ENCODE measurements at places on chromosomes 7 and 10.

DNA sequence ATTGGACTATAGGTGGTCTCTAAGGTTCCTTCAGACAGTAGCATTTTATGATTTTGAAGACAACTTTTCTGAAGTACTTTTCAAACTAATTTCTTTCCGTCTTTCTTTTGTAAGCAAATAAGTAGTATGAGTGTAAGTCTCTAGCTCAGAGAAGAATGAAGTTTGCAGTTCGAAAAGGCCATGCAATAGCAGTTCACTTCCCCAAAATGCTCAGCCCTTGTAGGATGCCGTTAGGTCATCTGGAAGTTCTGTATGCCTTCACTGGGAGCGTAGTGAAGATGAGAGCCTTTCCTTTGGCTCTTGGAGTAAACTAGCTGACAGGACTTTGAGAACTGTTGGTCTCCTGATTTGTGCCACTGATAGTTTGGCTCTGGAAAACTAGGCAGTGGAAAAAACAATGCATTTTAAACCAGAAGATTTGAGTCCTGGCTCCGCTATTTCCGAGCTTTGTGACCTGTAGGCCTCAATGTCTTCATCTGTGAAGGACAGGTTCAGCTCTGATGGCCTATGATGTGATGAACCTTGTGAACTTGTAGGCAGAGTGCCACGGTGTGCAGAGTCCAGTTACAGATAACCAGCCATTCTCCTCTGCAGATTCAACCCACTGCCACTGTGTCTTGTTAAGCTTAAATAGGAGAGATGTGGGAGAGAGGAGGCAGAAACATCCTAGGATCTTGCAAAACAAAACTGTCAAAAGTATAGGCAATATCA, 18.8 kb downstream of the SGPL1 start:
- no peak for DNase-seq

DNA sequence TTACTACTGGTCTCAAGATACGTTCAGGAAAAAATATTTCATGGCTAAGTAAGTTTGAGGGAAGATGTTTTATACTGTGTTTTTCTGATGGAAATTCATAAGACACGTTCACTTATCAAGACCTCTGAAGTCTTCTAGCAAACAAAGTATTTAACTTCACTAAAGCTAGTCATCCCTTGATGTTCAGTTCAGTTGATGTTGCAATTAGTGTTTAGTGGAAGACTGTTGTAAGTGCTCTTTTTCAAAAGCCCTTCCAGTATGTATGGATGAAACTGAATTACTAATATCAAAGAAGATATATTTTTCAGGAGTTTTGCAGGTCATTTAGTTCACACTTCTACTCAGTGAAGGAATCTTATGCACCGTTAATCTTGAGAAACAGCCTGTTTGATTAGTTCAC, 25.1 kb downstream of the CUL1 start:
- DNase-seq, result no peak

DNA sequence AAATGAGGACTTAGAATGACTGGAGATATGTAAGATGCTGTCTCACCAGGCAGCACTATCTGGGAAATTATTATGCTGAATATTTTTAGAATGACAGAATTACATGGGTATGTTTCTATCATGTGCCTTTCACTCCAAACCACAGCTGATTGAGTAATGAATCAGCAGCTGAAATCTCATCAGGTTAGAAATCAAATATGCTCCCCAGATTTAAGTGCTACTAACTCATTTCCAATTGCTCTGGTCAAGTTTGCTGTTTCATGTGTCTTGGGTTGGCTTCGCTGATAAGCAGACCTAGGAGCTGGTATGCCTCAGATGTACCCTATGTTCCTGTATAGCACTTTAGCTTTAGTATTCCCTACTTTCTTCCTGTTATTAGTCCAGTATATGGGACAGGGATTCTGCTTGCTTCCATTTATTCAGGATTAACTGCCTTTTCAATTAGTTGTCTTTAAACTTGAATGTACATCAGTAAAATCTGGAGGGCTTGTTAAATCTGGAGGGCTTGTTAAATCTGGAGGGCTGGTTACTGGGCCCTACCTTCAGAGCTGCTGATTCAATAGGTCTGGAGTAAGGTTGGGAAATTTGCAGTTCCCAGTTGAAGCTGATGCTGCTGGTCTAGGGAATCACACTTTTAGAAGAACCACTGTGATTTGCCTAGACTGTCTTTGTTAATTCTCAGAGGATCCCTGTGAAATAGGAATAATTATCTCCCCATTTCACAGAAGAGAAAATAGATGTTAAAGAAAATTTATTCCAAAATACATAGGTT, 172.9 kb downstream of the DKK1 start:
- no peak for DNase-seq

GRCh38 chr7:26554952-26555351, 263.3 kb downstream of the SNX10 start:
- no peak for DNase-seq

DNA sequence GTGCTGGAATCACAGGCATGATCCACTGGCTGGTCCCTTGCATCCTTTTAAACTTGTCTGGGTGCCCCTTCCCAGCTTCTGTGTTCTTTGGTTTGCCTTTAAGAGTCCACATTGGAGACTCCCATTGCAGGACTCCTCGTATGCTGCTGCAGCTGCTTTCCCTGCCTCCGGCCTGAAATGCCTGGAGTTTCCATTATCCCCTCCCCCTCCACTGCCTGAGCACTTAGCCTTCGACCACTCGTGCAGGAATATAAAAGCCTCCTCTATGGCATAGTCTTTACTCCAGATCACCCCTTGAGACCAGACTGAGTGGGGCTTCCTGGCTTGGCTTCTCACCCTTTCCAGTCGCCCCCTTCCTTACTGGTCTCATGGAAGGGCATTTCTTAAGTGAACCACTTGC, 80.2 kb downstream of the RHOBTB1 start:
- DNase-seq, result no peak

DNA sequence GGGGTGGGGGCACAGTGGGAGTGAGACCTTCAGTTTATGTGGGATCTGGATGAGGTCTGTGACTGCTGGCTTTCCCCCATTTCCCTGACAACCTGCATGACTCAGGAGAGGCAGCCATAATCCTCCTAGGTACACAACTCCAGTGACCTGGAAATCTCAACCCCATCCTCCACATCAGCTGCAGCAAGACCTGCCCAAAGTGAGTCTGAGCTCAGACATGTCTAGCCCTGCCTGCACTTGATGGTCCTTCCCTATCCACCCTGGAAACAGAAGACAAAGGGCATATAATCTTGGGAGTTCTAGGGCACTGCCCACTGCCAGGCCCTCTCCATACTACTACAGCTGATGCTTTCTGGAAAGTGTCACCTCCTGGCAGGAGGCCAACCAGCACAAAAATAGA, 75.6 kb downstream of the GRM8 start:
- DNase-seq, result no peak

DNA sequence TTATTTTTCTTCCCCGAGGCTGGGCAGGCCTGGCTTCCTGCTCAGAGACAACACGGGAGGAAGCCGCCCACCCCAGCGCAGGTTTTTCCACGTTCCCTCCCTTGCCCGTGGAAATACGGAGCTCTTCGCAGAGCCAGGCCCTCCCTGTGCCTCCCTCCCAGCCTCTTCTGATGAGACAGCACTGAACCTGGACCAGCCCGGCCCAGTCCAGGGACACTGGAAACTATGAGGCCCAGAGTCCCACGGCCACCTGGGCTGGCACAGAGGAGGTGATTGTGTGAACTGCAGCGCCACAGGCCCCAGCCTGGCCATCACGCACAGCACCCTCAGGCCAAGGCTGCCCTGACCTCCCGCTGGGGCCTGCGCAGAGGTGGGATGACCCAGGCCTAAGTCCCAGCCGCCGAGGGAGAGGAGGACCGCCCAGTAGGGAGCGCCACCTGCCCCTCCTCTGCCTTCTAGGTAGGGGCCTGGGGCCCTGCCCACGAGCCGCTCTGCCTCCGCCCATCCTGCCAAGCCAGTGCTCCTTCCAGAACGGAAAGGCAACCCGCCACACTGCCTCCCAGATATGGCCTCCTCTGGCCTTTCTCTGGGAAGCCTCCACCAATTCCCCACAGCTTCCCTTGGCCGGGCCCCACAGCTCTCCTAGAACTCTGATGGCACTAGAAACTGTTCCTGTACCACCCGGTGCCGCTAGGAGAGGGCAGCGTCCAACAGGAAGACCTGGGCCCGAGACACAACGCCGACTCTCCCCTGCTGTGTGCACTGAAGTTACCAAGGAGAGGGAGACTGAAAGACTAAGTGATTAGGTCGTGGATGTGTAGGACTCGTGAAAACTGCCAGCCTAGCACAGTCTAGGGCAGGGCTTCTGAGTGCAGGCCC, 57.2 kb downstream of the PROSER2 start:
- no peak for DNase-seq

DNA sequence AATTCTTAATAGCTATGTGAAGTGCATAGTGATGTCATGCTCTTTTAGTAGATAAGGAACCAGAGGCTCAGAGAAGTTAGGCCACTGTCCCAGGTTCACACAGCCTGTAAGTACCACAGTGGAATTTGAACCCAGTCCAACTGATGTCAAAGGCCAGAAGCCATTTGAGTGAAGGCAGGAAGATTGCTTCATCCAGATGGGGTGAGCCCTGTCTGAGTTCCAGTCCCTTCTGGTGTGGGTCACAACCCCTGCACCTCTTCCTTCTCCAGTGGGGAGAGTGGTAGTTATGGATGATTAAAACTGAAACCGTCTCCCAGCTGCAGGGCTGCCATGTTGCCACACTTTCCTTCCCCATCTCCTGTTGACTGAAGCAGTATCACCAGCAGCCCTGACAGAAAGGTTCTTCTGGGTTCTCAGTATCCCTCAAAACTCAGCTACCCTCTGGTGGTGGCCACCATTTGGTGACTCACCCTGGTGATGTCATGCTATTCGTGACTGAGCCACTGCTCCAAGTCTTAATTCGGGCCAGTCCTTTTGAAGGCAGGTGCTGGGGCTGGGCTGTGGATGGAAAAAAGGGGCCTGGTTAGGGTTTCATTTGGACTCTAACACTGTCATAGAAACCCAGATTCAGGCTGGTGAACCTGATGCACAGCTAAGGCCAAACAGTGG, 1.5 kb upstream of the C10orf95 start:
- peak; percentile 83 for DNase-seq

DNA sequence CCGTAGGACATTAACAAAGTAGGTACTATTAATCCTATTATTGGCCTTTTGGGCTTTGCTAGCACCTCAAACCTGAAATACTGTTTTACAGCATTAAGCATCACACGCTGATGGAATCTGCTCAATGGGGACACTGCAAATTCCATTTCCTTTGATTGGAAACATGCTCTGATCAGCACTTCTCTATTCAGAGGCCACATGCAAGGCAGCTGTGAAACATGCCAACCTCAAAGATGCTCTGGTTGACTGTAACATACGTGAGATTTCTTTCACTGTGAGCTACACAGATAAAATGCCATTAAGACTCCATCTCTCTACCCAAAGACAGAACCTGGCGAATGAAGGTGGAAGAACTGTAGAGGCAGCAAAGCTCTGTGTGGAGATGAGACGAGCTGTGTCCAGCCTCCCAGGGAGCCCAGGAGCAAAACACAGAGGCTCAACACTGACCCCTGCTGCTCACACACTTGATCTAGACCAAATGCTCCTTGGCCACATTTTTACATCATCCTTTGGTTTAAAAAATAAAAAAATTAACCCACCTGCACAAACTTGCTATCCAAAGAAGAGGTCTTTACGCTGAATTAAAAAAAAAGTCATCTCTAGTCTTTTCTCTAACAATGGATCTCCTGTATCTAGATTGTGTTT, 8.0 kb downstream of the RSU1 start:
- peak; percentile 49 for DNase-seq

GRCh38 chr10:122239578-122240257, 31.4 kb upstream of the BTBD16 start:
- DNase-seq, result no peak

DNA sequence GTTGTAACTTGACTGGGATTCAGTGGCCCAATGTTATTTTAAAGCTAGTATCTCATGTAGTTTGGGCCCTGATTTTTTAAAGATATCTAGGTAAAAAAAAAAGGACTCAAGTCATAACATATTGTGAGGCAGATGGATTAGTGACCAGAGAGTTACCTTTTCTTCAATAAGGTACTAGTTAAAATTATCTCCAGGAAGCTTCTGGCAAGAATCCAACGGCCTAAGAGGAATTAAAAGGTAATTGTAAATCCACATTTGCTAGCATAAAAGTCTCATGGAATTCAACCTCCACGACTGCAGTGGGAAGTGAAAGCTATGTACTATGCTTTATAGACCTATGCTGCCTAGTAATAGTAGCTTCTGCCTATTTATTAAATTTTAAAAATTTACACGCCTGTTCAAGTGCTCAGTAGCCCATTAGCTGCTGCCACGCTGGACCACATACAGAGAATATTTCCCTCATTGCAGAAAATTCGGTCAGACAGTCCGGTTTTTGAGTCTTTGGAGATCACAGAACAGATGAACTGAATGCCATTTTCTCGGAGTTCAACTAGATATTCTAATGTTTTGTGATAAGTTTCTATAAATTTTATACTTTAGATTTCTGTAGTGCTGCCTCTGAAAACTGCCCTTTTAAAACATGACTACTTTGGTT, 118.4 kb downstream of the NSUN6 start:
- DNase-seq, result no peak

DNA sequence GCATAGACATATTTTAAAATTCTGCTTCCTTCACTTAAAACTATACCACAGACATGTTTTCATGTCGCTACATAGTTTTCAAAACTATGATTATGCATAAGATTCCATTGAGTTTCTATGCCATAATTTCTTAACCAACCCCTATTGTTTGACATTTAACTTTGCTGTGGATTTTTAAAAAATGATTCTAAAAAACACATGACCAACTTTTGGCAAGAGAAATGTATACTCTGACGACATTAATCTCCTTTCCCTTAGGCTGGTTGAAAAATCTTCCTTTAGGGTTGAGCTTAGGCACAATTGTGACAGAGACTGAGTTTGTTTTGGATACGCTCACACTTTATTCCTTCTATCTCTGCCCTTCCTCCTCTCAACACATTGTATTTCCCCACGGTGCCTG, 14.9 kb downstream of the CREB5 start:
- no peak for DNase-seq
